CD8-positive, alpha-beta memory T cell (primary cell): ENCODE measurements at places on chromosomes 12 and 14. TPM values are rescaled to one million over a fixed set of nuclear protein-coding genes. Genes with fewer than 3 reads are reported as not detected.

- no peak overlapping the region for H3K4me3 ChIP-seq
- DNase-seq = no peak
- H3K27me3 ChIP-seq = no peaks in the 10 kb centered on the region
- no peaks in the 10 kb centered on the region for H3K36me3 ChIP-seq
- no peaks in the 10 kb centered on the region for H3K4me1 ChIP-seq
- H3K27ac ChIP-seq = no peak overlapping the region
Measured at GRCh38 chr12:103813426-103813825, 27.6 kb downstream of the NT5DC3 start.

DNA sequence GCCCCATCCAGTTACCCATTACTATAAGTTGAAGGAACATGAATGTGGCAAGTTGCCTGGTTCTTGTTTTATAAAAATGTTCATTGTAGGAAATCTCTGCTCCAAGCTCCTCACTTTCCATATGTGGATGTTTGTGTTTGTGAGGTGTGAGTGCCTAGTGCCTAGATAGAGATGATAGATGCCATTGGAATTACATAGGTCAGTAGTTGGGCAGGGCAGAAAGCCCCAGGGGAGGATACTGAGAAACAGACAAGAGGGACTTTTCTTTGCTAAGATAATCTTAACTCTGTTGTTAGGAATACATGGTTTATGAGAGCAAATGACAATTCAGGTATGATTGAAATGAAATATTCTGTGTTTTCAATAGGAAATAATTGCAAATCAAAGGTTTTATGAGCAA lies 226.3 kb upstream of the GRIP1 start:
- H3K4me3 ChIP-seq = no peak overlapping the region
- H3K27ac ChIP-seq = no peak overlapping the region
- no peaks in the 10 kb centered on the region for H3K27me3 ChIP-seq

GRCh38 chr14:59918824-59919569 lies 947 bp upstream of the LRRC9 start:
- peaks cover 15% of the 10 kb centered on the region for H3K27me3 ChIP-seq
- H3K4me3 ChIP-seq = no peak overlapping the region
- H3K4me1 ChIP-seq = peaks cover 6% of the 10 kb centered on the region
- no peak overlapping the region for H3K27ac ChIP-seq

DNA sequence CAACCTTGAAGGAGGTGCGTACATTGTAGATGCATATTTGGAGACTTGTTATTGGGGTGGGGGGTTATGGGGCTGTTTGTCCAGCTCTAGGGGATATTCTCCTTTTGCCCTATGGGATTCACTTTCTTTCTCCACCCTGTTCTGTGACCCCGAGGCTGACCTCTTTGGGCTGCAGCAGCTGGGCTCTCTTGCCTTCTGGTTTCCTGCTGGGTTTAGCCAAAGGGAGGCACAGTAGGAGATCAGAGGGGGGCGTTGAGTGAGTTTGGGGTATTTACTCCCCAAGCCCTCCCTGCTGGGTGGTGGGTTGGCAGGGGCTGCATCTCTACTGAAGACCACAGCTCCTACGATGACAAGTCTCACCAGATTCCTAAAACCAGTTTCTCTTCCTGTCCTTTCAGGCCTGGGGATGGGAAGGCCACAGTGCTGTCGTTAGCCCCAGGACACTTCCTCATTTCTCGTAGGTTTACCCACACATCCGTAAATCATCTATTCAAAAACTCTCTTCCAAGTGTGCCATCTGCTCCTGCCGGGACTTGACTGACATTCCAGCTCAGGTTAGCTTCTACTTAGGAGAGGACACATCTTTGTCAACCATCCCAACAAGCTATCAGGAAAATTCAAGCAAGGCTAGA lies 127.1 kb downstream of the TMEM30B start:
- no peak overlapping the region for H3K4me3 ChIP-seq
- DNase-seq = no peak
- H3K36me3 ChIP-seq = no peaks in the 10 kb centered on the region
- H3K27me3 ChIP-seq = peaks cover 6% of the 10 kb centered on the region

DNA sequence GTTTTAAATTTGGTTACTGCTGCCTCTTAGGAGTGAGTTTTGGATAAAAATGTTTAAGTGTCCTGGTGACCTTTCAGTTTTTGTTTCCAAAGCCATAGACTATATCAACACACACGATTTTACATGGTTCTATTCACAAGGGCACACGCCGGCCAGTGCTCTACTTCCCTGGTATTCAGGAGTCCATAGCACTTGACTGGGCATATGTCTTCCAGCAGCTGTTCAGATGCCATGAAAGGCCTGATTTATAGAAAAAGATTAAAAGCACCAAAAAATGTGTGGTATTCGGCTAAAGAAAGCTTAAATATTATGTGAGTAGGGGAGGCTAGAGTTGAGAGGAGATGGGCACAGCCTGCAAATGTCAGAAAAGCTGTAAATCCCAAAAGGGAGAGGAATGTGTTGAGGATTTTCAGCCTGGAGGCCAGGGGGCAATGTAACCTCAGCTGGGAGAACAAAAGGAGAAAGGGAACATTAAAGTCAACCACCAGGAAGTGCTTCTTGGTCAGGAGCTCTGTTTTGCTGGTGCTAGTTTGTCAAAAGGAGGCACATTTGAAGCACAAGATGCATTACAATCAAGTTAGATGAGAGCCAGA lies 478.4 kb downstream of the RAD51B start:
- no peaks in the 10 kb centered on the region for H3K27me3 ChIP-seq
- no peaks in the 10 kb centered on the region for H3K36me3 ChIP-seq
- no peak overlapping the region for H3K27ac ChIP-seq
- H3K4me3 ChIP-seq = no peak overlapping the region
- H3K4me1 ChIP-seq = peaks cover 21% of the 10 kb centered on the region

SOCS2 gene
- total RNA-seq = 12.9 TPM

RAD9B gene
- 1.9 TPM for total RNA-seq

NINJ2 gene
- total RNA-seq = 4.2 TPM

MORN3 gene
- 2.5 TPM for total RNA-seq

ZC2HC1C gene
- 0.81 TPM for total RNA-seq
